ENCODE measurements at places on chromosomes 4 and X.

- no peak for DNase-seq
Observed at GRCh38 chr4:165006456-165006855, 25.3 kb upstream of the TRIM60 start.

GRCh38 chr4:10944321-10944720 is 259.8 kb upstream of the CLNK start:
- no peak for DNase-seq

DNA sequence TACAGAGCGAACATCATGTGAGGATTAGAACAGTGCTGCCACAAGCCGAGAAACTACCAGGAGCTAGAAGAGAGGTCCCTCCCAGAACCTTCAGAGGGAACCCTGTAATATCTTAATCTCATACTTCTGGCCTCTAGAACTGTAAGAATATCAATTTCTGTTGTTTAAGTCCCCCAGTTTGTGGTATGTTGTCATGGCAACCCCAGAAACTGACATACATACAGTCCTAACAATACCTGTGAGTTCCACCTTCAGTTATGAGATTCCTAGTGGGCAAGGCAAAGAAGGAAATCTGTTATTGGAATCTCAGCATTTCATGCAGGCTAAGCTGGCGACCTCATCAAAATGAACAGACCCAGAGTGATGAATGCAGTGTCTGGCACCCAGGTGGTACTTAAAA is 42.5 kb downstream of the ZBTB49 start:
- no peak for DNase-seq

DNA sequence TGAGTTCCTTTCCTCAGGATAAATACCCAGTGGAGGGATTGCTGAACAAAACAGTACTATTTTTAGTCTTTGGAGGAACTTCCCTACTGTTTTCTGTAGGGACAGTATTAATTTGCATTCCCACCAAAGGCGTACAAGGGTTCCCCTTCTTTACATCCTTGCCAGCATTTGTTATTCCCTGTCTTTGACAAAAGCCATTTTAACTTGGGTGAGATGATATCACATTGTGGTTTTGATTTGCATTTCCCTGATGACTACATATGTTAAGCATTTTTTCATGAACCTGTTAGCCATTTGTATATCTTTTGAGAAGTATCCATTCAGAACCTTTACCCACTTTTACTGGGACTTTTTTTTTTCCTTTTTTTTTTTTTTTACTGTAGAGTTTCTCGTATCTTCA is 126.2 kb upstream of the ANXA10 start:
- no peak for DNase-seq

DNA sequence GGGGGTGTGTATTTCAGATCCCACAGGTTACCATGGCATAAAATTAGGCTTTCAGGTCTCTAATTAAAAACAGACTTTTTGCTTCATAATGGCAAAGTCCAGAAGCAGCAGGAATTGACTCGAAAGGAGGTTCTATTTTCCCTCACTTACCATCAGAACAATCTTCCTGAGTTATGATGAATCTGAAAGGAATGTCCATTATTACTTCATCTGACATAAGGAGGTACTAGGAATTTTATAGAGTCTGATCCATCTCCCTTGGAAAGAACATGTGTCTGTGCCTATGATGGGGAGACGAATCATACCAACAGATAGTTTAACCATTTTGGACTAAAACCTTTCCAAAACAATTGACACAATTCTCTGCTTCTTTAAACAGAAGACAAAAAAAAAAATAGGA is 206.3 kb upstream of the FGF13 start:
- no peak for DNase-seq

DNA sequence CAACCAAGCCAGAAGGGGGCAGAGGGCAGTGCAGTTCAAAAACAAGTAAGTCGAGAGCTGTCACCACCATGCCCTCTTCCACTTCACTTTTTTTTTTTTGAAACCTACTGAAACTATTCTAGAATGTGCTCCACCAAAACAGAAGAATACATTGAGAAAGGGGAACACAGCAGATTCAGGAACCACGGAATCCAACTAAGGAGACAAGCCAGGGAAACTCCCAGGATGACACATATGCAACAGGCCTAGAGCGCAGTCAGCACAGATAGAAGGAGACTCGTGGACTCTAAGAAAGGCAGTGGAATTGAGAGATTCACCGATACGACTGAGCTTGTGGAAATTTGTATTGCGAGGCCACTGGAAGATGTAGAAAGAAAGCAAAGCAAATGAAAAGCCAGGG is 66.1 kb downstream of the PHKA2 start:
- no peak for DNase-seq

DNA sequence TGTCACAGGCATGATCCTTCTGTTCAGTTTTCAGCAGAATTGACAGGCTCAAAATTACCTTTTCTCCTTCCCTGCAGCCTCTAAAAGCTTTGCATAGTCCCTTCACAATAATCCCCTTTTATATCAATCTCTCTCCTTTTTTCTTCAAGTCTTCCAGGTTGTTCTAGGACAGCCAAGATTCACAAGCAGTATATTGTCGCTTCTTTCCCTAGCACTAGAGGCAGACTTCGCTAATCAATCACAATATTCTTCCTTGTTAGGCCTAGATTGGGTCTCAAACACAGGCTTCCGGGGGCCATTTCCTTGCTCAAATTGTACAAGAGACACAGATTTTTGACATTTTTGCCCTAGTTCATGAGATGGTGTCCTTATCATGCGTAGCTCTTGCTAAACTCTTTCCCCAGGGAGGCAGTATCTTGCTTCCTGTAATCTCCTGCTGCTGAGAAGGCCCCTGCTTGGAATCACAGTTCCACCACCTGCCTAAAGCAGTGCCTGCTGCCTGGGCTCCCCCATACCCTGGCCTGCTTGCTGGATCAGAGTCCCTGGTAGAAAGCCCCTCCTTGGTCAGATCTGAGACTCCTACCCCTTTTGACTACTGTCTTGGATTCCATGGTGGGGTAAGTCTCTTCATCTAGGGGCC is 57.3 kb downstream of the DMP1 start:
- DNase-seq, result peak; percentile 6

- peak; percentile 7 for DNase-seq
Observed at GRCh38 chrX:104335756-104336155, 81.0 kb upstream of the ESX1 start.

GRCh38 chr4:3186609-3187008 is 62.4 kb upstream of the MSANTD1 start:
- no peak for DNase-seq

Data from NB4 (cell line).